ENCODE measurements at places on chromosomes 4 and X. TPM values are rescaled to one million over a fixed set of nuclear protein-coding genes. Genes with fewer than 3 reads are reported as not detected.

UGT8 gene
- 0.18 TPM for total RNA-seq

SRP72 gene
- total RNA-seq, result 120 TPM

SPANXD gene
- total RNA-seq, result not detected

ASB12 gene
- total RNA-seq, result not detected

BMP3 gene
- total RNA-seq, result not detected

SSX2B gene
- total RNA-seq, result not detected

AKAP4 gene
- total RNA-seq, result not detected

GRCh38 chrX:45842207-45842925, 641.7 kb upstream of the DIPK2B start:
- no peak for DNase-seq

GRCh38 chr4:182770996-182771514, 146.1 kb downstream of the DCTD start:
- no peak for DNase-seq

- no peak for DNase-seq
Observed at GRCh38 chrX:13086076-13086475, 41.7 kb upstream of the FAM9C start.

- DNase-seq, result no peak
Observed at GRCh38 chr4:148868191-148868590, 426.0 kb upstream of the NR3C2 start.

DNA sequence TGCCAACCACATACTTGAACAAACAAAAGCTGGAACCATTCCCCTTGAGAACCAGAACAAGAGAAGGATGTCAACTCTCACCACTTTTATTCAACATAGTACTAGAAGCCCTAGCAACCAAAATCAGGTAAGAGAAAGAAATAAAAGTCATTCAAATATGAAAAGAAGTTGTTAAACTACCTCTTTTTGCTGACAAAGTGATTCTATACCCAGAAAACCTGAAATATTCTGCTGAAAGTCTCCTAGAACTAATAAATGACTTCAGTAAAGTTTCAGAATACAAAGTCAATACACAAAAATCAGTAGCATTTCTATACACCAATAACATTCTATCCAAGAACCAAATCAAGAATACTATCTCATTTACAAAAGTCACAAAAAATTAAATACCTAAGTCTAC, 187.0 kb downstream of the UGT8 start:
- DNase-seq, result no peak

DNA sequence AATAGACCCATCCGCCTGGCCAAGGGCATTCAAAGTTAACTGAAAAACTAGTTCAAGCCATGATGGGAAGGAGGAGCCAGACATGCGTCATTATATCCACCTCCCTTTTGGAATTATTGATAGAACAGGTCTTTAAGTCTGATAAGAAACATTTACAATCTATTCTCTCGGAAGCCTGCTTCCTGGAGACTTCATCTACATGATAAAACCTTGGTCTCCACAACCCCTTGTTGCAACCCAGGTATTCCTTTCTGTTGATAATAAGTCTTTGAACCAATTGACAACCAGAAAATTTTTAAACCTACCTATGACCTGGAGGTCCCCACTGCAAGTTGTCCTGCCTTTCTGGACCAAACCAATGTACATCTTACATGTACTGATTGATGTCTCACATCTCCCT, 451.3 kb downstream of the NAF1 start:
- no peak for DNase-seq

DNA sequence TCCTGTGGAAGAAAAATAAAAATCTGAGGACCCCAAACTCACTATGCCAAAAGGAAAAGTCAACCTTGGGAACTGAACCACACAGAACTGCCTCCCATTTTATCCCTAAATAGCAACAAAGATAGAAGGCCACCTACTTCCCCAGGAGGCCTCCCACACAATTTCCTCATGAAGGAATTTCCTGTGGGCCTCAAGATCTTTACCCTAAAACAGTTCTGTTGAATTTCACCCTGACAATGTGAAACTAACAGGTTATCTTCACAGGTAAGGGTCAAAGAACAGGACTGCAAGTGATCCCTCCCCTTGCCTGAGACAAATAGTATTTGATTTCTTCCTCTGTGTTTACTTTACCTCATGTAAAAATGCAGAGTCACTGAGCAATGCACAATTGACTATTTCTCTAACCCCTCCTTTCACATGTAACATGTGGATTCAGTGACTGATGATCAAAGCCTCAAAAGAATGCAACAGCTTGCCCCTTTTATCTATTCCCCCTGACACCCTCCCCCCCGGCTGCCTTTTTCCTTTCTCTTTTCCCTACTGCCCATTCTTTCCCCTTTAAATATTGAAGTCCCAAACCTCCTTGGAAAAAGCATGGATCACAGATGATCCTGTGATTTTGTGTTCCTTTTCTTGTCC, 33.3 kb downstream of the MEPE start:
- peak; percentile 30 for DNase-seq

GRCh38 chr4:177229331-177229730, 80.3 kb upstream of the NEIL3 start:
- DNase-seq, result no peak

GRCh38 chr4:186205156-186205555, 13.8 kb downstream of the CYP4V2 start:
- no peak for DNase-seq

GRCh38 chr4:113317523-113317922, 268.1 kb downstream of the ANK2 start:
- no peak for DNase-seq

DNA sequence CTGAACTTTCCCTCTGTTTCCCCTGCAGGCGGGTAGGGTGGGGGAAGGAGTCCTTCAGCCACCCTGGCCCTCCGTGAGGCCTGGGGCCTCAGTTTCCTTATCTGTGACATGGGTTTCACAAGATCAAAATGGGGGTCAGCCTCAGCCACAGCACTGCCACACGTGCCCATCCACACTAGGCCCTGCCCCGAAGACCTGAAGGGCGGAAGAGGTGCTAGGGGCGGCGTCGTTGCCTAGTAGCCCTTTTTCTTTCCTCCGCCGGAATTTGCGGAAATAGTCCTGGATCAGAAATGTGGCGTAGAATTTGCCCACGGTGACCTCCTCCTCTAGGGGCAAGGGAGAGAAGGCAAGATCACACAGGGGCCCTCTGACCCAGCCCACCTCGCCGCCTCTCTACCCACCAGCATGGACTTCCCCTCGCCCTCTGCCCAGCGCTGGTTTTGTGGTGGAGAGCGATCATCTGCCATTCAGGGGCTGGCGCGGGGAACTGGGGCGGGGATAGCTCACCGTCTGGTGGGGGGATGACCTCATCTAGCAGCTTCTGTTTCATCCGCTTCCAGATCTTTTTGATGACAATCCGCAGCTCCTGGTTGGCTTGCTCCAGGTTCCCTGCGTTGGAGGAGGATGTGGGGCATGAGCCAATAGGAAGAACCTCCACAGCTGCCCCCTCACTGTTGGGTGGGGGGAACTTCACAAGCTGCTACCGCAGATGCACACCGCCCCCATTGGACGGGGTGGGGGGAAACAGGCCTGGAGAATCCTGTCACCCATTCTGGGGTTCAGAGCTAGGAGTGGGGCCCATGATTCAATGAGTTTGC, 9.7 kb upstream of the SYP start:
- DNase-seq, result no peak

- no peak for DNase-seq
Observed at GRCh38 chr4:3044870-3045819, 29.2 kb downstream of the HTT-AS start.

- DNase-seq, result no peak
Observed at GRCh38 chr4:173272996-173273395, 61.2 kb downstream of the HMGB2 start.
